Natural killer cell treated with Interleukin-12 subunit alpha and Interleukin-12 subunit beta and Interleukin-15 and Interleukin-18, amount 100 ng/mL, for 72 hours (primary cell): ENCODE measurements at places on chromosomes 7 and 10.

- no peak for DNase-seq
Observed at GRCh38 chr7:2730846-2731770, 43.1 kb downstream of the AMZ1 start.

DNA sequence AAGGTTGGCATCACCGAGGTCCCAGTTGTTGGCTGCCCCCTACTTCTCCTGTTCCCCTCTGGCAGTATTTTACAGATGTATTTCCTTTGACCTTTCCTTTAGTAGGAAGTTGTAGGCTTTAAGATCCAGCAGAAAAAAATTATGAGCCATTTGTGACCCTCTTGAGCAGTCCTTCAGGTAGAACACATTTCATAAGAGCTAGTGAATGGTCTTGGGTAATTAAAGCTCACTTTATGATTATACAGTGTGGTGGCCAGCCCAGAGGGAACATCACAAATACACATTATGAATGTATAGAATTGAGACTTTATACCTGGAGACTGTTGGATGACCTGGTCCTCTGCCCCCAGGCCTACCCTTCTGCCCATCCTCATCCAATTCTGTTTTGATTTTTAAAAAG is 57.0 kb downstream of the KAT6B start:
- no peak for DNase-seq

- no peak for DNase-seq
Observed at GRCh38 chr10:131871673-131872005, 29.2 kb upstream of the PPP2R2D start.

DNA sequence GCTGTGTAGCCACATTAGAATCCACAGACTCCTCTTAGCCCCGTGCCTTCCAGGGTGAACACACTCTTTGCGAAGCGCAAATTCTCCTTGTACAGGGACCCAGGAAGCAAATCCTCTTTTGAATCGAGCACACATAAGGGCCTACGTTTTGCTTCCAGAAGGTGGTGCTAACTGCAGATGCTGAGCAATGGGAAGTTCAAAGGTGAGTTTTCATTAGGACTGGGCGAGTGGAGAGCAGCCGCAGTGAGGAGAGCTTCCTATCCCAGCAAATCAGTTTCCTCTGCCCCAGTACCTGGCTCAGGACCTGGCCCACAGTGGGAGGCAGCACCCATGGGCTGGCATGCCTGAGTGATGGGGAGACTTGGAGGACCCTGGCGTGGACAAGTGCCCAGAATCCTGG is 23.5 kb upstream of the GPR26 start:
- no peak for DNase-seq

DNA sequence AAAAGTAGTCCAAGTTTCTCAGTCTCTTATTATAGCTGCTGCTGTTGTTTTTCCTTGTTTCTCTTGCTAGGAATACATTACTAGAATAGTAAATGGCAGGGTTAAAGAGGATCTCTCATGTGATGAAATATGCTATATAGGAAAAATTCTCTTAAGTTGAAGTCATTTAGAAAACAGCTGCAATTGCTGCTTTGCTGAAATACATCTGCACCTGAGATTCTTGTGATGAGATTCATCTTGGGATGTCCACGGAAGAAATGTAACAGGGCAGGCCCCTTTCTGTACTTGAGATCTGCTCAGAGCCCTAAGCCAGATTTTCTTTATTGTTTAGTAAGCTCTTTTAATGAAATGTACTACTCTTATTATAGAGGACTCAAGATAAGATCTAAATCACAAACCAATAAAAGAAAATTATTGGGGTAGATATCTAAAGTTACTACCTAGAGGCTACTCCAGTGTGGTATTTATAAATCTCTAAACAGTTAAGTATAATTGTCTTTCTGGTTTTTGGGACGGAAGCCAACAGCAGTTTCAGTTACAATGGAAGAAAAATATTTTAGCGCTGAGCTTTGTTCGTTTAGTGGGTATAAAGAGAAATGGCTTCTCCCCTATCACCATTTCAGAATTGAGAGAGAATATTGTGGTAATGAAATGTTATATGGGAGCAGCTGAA is 701.5 kb downstream of the KCNMA1 start:
- no peak for DNase-seq

- DNase-seq = no peak
Observed at GRCh38 chr10:44696496-44696895, 214.6 kb upstream of the TMEM72 start.

DNA sequence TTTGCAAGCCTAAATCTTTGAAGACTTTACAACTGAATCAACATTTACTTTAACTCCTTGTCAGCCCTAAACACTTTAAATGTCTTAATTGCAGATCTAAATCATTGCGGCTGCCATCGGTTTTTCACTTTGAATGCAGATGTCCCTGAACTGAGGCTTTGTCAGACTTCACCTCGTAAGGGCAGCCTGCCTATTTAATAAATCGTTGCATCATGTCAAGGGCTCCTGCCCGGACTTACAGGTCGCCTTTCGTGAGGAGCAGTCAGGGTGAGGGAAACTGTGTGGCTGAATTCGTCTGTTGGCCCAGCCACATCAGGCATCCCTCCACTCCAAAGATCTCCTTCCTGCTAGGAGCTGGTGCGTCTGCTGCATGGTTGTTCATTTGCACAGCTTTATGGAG is 368.2 kb upstream of the NPVF start:
- DNase-seq = no peak

GRCh38 chr10:49830016-49830415 is 67.9 kb upstream of the OGDHL start:
- no peak for DNase-seq

DNA sequence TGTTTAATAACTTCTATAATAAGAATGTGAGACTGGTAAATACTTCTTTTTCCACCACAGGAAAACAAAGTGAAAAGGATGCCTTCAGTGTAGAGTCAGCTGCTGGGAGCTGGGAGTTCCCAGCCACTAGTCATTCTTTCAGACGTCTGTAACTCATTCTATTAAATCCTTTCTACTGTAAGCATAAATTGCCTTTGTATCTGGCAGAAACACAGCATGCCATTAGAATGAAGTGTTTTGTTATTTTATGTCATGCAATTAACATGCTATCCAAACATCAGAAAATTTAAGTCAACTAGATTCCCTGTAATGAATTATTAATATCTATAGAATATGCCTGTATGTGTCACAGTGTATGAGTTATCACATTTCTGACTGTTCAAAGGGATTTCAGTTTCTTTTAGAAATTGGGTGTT is 14.3 kb downstream of the BPGM start:
- no peak for DNase-seq

DNA sequence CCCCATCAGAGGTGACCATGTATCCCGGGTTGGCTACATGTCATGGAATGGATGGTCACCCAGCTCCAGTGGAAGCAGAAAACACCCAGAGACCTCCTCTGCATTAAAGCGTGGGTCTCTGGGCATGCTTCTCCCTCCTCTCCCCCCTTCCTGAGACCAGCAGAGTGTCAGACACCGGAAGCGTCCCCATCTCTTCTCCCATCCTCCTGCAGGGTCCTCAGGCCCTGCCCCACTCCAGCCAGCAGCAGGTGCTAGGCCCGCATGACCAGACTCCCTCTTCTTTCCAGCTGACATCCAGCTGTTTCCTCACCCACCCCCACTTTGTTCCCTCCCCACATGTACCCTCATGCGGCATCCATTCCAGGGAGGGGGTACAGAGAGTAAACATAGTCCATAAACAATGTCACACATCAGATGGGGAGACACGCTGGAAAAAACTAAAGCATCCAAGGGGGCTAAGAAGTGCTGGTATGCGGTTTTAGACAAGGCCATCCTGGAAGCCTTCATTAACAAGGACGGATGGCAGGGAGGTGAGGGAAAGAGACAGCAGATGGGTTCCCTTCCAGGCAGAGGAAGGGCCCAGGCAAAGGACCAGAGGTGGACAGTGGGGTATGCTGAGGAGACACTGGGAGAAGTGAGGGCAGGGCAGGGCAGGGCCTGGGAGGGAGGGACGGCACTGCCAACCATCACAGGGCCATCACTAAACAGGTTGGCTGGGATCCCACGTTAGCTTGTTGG is 12.5 kb upstream of the SLC18A3 start:
- DNase-seq = peak; percentile 35

DNA sequence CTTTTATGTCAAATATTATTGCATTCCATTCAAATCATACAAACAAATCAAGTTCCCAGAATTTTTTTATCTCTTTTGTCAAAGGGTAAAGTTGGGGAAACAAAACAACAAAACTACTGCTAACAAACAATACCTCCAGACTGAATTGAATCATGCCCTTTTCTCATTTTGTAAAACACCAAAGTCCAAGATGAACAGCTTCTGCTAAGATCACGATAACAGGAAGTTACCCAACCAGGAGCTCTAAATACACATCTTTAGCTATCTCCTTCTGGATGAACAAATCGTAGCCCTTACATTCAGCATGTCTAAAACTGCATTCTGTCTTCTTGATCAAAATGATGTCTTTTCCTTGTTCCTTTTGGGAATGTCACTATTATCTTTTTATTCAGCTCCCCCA is 97.4 kb downstream of the CTTNBP2 start:
- DNase-seq = no peak

GRCh38 chr10:69215405-69216171 is 4.5 kb upstream of the HKDC1 start:
- DNase-seq = no peak

DNA sequence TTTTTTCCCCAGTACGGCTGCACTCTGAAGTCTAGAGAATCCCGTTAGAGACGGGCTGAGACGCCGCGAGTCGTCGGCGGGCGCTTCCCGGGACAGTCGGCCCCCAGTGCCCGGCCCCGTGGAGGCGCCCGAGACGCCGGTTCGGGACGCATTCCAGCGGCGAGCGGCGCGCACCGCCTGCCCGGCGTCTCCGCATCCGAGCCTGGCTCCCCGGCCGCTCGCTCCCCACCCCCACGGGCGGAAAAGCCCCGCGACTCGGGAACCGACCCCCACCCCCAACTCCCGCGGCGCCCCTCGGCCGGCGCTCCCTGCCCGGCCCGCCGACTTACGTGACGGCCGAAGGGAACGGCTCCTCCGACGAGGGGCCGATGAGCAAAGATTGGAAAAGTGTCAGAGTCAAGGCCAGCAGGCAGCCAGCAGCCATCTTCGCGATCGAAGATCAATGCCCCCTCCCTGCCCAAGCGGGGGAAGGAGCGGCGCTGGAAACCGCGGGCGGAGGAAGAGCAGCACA is 486 bp downstream of the CACNA2D1 start:
- no peak for DNase-seq

DNA sequence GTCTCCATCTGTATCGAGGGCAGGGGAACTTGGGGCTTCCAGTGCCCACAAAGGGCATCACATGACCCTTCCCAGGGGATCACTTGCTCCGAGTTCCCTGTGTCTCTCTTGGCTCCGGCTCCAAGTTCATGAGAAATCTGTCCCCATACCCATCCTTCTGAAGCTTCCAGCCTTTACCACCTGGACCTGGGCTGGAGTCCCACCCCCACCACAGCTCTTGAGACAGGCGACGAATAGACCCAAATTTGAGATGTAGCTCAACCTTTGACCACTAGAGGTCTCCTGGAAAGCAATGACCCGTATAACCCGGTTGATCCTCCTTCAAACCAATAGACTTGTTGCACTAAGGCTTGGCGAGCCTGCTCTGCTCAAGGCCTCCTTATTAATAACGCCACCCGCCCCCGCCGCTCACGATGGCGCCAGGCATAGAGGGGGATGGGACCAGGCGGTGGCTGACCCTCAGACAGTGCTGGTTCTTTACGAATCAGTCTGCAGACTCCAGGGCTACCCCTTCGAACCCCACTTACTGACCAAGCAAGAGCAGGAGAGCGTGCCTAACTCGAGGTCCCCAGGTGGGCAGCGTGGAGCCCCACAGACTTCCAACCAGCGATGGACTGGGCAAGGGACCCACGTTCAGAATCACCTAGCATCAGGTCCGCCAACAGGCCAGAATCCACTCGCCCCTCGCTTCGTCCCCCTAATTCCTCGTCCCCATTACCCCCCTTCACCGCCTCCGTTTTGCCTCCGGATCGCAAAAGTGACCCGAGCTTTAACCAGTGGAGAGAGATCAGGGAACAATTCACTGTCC is 4.4 kb upstream of the ARID5B start:
- DNase-seq = peak; percentile 80

DNA sequence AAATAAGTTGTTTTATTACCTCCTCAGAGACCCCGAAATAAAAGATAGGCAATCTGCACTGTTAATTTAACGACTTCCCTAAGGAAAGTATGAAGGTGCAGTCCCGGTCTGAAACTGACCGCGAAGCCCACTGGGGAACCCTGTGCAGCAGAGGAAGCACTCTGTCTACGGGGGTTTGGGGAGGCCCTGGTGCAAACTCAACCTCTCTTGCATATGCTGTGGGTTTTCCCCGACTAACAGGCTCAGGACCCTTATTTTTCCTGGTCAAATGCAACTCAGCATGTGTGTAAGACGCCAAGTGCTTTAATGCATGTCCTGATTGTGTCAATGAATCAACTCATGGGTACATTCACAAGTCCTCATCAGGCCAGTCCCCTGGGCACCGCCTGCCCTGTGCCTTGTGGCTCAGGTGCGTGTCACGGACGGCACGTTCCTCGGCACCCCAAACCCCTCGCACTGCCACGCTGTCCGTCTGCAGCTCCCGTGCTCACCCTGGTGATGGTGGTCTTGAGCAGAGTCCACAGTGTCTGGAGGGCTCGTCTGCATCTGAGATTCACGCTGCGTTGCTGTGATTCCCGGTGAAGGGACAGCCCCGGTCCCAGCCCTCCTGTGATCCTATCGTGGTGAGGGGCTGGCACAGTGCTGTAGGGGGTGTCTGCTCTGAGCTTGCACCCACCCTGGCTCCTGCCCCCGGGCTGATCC is 33.8 kb downstream of the JAKMIP3 start:
- DNase-seq = no peak

- no peak for DNase-seq
Observed at GRCh38 chr10:50992972-50993766, 81.1 kb upstream of the PRKG1 start.

DNA sequence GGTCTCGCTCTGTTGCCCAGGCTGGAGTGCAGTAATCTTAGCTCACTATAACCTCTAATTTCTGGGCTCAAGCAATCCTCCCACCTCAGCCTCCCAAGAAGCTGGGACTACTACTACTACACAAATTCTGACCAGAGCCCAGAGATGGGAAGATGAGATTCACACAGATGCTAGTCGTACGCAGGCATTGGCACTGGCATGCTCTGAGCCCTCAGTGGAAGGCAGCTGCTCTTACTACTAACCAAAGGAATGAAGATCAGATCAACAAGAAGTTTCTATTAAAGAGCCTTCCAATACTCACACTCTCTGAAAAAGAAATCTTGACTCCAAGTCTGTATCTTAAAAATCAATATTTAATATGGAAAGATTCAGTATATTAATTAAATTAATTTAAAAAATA is 10.7 kb downstream of the GDF2 start:
- DNase-seq = no peak

GRCh38 chr7:18829858-18830285 is 287.6 kb downstream of the TWIST1 start:
- no peak for DNase-seq

- peak; percentile 76 for DNase-seq
Observed at GRCh38 chr7:2248984-2249694, 7.1 kb downstream of the NUDT1 start.
